ENCODE measurements at places on chromosomes 3 and 15.

DNA sequence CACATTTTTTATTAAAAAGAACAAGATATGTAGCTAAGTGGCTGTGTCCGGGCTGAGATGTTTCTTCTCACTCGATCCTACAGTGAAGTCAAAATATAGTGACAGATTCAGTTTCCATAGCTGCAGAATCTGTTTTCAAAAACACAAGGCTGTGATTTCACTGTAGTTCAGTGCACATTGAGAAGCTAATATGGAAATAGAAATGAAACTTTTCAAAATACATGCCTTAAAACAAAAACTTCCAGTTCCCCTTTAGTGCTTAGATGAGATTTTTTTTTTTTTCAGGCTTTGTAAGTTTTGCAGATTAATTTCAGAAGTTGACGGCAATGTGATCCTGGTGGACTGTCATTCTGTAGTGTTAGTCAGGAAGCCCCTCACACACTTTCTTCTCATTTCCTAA is 23.8 kb upstream of the TRAK1 start:
- DNase-seq, result no peak

DNA sequence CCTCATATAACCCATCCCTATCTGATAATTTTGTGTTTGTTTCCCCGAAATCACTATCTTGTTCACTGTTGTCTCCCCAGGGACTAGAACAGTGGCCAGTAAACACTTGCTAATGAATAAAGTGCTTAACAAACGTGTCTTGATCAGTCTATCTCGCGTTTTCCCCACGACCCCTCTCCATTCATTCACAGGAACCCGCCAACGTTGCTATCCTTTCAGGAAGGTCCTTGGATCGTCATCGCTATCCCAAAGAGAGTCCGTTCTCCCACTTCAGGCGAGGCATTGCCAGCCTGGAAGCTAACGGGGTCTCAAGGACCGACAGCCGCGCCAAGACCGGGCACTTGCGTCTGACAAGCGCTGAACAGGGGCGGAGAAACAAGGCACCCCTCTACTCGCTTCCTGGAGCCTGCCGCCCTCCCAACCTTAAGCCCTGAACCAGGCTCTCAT is 344 bp downstream of the LINS1 start:
- DNase-seq, result no peak

DNA sequence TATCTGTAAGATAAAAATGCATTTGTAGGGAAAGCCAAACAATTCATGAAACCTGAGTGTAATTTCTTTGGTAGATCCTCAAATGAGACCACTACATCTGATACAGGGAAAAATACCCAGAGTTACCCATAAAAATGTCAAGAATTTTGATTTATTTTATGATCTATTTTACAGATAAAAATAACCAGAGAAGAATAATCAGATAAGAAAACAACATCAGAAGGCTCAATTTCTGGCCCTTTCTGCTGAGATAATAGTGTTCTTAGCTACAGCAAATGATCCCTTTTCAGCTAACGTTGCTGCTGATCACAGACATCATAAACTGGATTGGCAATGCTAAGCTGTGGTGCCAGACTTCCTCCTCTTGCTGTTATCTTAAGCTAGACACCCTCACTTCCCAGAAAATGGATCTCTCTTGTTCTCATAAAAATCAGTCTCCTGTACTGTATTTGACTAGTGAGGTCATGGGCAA is 21.3 kb upstream of the TMEM108 start:
- no peak for DNase-seq

DNA sequence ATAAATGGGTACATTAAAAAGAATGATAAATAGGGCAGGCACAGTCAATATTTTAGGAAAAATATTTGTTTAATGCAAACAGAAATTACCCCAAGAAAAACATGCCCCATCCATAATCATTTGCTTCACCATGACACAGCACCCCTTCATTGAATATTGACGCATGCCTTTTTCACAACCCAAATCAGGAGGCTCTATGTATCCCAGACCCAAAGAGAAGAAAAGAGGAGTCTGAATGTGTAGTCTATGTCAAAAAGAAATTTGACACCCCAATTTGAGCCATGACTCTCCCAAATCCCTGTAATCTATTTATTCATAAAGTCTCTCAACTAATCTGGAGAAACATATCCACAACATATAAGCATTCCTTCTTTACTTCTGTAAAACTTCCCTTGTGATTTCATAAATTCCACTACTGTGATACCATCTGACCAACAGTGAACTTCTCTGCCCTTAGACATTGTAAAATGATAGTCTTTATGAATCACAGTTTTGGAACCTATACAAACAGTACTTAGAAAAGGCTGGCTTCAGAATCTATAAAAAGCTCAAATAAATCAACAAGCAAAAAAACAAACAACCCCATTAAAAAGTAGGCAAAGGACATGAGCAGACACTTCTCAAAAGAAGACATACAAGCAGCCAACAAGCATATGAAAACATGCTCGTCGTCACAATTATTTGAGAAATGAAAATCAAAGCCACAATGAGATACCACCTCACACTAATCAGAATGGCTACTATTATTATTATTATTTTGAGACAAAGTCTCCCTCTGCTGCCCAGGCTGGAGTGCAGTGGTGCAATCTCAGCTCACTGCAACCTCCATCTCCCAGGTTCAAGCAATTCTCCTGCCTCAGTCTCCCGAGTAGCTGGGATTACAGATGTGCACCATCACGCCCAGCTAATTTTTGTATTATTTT is 53.4 kb upstream of the XRN1 start:
- DNase-seq, result no peak

DNA sequence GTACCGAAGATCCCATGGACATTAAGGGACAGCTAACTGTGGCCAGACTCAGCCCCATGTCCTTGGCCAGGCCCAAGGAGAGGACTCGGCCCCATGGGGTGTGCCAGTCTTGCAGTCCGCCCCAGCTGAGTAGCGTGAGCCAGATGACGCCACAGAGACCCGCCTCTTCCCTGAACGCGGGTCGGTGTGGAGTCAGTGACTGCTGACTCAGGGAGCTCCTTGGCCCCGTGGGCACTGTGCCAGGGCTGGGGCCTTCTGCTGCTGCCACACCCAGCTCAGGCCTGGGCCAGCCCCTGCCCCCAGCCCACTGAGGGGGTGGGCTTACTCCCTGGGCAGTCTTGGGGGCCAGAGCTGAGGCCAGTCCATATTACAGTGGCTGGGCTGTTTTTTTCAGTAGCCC is 52.8 kb downstream of the PLXNA1 start:
- DNase-seq, result peak; percentile 74

DNA sequence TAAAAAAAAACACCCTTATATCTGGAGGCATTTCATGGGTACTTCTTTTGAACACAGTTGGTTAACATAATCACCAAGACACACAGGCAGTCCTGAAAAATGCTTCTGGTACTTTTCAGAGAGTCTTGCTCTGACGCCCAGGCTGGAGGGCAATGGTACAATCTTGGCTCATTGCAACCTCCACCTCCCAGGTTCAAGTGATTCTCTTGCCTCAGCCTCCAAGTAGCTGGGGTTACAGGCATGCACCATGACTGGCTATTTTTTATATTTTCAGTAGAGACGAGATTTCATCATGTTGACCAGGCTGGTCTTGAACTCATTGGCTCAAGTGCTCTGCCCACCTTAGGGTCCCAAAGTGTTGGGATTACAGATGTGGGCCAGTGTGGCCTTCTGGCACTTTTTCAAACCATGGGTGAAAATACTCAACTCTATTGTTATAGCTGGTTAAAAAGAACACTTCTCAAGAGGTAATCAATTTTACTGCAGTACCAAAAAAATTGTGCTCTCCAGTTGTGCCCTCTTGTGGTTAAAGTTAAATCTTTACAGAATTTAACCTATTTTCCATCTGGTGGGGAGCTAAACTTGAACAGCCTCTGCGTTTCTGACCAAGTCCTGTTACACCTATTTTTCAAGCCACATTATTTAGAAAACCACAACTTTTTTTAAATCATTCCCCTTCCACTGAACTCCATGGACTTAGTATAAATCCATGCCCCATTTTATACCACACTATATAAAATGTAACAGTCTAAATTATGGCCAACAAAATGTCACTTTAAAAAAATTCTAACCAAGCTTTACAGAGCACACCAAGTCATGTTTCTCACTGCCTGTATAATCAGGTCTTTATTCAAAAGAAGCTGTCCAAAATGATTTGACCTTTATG is 1.2 kb upstream of the SNAPC5 start:
- DNase-seq, result no peak

DNA sequence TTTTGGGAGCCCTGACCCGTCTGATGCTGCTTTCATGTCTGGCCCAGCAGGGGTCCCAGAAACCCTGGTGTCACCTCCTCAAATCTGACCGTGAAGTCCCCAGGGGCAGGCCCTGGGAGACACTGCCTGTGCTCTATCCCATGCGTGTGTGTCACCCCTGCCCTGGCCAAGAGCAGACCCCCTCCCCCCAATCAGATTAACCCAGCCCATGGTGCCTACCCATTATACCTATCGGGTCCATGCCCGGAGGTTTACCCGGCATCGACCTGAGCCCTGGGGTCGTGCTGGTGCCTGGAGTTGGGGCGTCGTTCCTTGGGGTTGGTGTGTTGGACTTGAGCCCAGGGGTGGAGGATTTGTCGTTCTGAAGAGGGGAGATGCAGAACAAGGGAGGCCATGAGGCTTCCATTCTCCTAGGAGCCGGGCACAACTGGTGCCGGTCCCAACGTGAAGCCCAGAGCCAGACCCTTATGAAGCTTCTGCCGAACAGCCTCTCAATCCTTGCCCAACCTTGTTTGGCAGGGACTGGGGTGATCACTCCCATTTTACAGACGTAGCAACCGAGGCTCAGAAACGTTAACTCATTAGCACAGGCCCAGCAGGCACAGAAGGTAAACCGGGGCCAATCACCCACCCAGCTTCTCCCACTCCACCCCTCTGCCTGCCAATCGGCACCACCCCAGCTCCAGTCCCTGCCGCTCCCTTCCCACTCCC is 39.6 kb downstream of the TLE3 start:
- DNase-seq, result no peak

- no peak for DNase-seq
Observed at GRCh38 chr15:65929573-65929972, 60.3 kb downstream of the RAB11A start.

- no peak for DNase-seq
Observed at GRCh38 chr3:109278141-109278540, 38.2 kb downstream of the DPPA2 start.

- DNase-seq, result no peak
Observed at GRCh38 chr15:96038650-96039049, 291.9 kb upstream of the NR2F2 start.

DNA sequence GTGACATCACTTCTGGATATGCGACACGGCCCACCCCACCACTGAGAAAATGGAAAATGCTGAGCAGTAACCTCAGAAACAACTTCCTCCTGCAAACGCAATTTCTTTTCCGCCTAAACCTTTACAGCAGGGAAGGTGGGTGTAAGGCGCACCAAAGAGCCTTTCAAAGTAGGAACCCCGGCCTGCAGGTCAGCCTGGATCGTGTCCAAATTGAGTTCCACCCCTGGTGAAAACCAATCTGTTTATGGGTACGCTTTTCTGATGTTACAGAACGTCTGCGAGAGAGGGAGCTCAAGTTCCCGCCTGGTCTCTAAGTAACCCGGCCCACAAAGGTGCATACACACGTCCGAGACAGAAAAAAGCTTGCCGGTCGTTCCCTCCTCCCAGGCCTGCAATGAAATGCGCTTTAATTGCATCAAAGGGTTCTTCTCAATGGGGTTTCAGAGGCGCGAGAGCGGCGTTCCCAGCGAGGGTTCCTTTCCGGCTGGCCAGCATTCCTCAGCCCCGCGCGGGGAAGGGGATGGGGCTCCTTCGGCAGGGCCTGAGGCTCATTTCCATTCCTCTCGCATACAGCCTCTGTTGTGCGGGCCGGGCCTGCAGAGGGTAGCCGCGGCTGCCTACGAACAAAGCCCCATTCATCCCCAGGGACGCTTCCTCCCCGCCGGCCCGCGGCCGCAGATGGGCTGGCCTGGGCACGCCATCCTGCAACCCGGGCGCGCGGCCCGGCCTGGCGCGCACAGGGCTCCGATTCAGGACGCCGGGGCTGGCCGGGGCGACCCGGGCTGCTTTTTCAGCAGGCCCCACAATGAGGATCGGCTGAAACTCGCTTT is 138.1 kb downstream of the TMCO5A start:
- peak; percentile 63 for DNase-seq

DNA sequence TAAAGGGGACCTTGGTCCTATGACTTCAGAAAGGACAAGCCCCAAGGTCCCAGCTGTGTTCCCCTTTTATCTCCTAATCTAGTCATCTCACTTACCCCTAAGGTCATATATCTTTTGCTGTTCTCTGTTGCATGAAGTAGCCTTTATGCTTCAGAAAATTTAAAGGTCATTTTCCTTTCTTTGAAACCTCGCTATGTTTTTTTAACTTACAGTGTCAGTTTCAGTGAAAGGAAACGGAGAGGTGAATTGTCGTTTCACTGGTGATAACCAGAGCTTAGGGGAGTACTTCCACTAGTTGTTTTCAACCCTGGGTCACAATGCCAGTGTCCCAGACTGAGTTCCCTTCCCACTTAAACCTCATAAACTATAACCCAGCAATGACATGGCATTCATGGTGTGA is 357.4 kb downstream of the GAP43 start:
- DNase-seq, result no peak

DNA sequence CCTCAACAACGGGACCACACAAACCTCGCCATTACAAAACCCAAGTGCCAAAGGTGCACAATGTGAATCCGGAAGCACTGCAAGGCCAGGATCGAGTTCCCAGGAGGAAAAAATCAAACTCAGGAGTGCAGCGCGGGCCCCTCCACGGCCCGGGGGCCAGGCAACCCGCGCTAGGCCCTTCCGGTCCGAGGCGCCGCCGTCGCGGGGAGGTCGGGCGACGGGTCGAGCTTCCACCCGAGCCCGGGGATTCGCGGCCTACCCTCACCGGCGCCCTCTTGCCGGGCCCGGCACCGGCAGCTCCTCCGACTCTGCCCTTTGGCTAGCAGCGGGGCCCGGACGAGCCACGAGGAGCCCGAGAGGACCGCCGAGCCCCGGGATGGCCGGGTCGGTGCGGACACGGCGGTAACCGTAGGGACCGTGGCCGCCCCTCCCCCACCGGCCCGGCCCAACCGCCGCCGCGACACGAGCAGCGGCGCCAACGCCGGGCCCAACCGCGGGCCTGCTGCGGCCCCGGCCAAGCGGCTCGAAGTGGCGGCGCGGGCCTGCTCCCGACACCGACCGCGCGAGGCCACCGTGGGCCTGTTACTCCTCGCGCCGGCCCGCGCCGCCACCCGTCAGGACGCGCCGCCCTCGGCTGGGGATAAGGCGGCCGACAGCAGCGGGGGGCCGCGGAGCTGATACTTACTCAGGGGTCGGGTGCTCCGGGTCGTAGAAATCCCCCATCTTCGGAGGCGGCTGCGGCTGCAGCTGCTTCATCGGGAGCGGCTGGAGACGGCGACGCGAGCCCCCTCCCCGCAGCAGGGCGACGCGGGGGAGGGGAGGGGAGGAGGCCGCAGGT is 525 bp downstream of the SETD2 start:
- DNase-seq, result peak; percentile 71

- DNase-seq, result no peak
Observed at GRCh38 chr3:111585217-111585616, 9.9 kb downstream of the ZBED2 start.

DNA sequence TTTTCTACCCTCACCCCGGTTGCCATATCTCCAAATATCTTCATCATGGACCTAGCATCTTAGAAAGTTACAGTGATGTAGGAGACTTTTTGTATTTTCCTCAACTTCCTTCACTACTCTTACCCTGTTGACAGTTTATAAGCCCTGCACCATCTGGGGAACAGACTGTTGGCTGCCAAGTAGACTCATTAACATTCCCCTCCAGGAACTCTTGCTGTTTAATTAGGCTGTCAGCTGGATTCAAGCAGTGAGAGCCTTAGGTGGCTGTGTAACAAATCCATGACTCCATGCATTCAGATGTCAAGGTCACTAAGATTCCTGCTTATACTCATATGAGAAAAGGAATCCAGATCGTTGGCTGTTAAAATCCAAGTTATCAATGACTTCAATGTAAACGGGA is 198.3 kb downstream of the NAALADL2 start:
- DNase-seq, result no peak

GRCh38 chr15:74613089-74613952 is 2.3 kb upstream of the CLK3 start:
- no peak for DNase-seq
